ENCODE measurements at places on chromosomes 2 and 18. TPM values are rescaled to one million over a fixed set of nuclear protein-coding genes. Genes with fewer than 3 reads are reported as not detected.

The ZNF892 gene
- 6.9 TPM for total RNA-seq

The CD28 gene
- 0.23 TPM for total RNA-seq

The AQP12A gene
- not detected for total RNA-seq

The TMEM37 gene
- total RNA-seq: 2.8 TPM

The SCN7A gene
- total RNA-seq: 71.5 TPM

DNA sequence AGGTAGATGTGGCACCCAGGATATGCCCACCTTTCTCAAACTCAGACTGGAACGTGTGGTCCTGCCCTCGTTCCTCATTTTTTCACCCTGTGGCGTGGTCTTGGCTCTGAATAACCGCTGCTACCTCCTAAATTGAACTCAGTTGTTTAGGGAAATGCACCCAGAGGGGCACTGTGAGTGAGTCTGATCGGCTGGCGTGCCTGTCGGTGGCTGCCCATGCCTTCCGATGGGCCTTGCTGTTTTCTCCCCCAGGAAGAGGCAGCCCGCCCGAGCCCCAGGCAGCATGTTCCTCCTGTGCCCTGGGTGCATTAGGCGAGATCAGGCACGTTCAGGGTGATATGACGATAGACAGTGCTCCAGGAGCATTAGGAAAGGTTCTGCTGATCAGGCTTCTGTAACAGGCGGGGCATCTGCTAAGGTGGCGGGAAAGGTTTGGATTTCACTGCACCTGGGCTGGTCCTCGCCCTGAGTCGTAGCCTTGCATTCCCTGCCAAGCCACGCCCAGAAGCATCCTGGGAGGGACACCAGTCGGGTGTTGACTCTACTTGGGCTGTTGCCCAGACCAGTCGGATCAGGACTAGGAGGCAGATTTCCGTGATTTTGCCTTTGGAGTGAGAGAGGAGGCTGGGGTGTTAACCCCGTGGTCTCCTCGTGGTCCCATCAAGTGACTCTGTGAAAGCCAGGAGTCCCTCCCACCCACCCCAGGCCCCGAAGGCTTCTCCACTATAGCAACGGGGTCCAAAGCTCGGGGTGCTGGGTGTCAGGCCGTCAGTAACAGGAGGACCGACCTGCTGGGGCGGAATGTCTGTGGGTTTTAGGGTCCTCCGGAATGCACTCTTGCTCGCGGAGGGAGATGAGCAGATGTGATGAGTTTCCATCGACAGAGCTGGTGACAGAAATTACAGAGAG lies 75.1 kb downstream of the SH3BP4 start:
- no peak for DNase-seq
- H3K4me1 ChIP-seq: peaks cover 42% of the 10 kb centered on the region
- no peak overlapping the region for H3K4me3 ChIP-seq
- no peak overlapping the region for H3K27ac ChIP-seq
- H3K36me3 ChIP-seq: no peaks in the 10 kb centered on the region

- H3K4me1 ChIP-seq: no peaks in the 10 kb centered on the region
- H3K36me3 ChIP-seq: peaks cover 48% of the 10 kb centered on the region
- no peaks in the 10 kb centered on the region for H3K27me3 ChIP-seq
- H3K27ac ChIP-seq: no peak overlapping the region
Observed at GRCh38 chr2:127052771-127053691, 53.9 kb downstream of the BIN1 start.

DNA sequence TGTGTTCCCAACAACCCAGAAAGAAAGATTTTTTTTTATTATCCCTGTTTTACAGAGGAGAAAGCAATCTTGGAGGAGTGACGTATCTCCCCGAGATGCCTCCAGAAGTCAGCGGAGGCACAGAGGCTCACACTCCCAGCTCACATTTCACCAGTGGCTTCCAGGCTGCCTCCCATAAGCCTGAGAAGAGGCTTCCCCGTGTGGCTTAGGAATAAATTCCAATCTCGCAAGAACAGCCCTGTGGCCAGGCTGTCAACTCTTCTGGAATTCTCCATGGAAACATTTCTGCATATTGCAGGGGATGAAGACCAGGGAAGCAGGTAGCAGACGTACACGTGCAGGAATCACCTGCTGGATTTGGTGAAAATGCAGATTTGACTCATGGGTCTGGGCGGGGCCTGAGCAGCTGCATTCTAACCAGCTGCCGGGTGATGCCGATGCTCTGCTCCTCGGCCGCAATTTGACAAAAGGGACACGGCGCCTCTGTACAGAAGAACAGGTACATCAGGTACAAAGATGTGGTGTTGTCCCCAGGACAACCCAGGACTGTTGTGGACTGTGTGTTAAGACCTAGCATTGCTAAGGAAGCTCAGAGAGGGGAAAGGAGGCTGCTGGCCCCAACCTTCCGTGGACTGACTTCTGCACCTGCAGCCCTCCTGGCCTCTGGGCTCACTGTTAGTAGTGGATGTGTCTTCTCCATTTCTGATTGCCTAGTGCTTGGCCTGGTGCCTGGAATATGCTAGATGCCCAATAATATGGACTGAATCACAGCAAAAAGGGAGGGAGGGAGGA lies 114.2 kb upstream of the ID2 start:
- H3K27ac ChIP-seq: no peak overlapping the region
- DNase-seq: no peak
- no peaks in the 10 kb centered on the region for H3K4me1 ChIP-seq
- no peaks in the 10 kb centered on the region for H3K27me3 ChIP-seq

DNA sequence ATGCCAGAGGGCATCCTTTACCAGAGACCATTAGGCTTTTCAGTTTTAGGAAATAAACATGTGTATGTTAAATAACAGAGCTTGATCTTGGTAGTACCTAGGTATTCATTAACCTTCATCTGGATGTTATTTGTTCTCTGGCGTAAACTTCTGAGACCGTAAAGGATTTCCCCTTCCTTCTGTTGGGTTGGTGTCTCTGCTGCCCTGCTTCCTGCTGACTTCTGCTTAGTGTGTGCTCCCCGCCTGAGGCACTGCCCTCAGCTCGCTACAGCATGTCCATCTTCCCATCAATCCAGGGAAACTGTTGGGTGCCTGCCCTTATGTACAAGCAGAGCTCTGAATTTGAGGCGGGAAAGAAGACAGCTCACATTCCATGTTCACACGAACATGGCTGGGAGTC lies 177.9 kb downstream of the TPGS2 start:
- no peak overlapping the region for H3K27ac ChIP-seq
- H3K36me3 ChIP-seq: no peaks in the 10 kb centered on the region
- H3K4me3 ChIP-seq: no peak overlapping the region
- H3K4me1 ChIP-seq: no peaks in the 10 kb centered on the region
- peak; percentile 31 for DNase-seq

DNA sequence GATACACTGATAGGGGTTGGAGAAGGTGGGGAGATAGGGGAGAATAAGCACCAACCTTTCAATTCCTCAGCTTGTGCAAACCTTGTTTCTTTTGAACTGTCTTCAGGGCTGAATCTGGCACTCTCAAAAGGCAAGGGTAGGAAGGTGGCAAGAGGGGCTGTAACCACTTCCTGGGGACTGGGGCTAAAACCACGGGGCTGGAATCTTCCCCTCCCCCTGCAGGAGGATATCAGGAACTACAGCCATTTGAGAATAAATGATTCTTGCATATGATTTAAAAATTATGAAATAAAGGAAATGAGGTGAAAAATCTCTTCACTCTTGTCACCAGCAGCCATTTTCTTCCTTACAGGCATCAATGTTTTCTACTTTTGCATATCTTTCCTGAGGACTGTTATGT lies 50.8 kb downstream of the ATOH8 start:
- H3K4me1 ChIP-seq: no peaks in the 10 kb centered on the region
- DNase-seq: no peak
- no peaks in the 10 kb centered on the region for H3K36me3 ChIP-seq
- no peaks in the 10 kb centered on the region for H3K27me3 ChIP-seq
- H3K4me3 ChIP-seq: no peak overlapping the region

DNA sequence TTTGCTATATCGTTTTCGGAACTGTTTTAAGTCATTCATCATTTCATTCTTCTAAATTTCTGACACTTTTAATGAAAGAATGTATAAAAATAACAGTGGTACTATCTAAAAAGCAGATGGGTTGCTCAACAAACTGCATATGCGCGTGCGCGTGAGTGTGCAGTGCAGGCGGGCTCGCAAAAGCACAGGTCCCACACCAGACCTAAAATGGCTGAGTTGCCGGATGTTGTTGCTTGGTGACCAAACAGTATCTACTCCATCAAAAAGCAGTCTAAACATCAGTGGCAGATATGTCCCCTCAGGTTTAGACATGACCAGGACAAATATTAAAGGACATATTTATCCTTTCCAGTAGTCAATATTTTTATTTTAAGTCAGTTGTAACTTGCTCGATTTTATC lies 5.1 kb downstream of the NOL4 start:
- no peak overlapping the region for H3K4me3 ChIP-seq
- no peak overlapping the region for H3K27ac ChIP-seq
- no peaks in the 10 kb centered on the region for H3K36me3 ChIP-seq
- no peak for DNase-seq

DNA sequence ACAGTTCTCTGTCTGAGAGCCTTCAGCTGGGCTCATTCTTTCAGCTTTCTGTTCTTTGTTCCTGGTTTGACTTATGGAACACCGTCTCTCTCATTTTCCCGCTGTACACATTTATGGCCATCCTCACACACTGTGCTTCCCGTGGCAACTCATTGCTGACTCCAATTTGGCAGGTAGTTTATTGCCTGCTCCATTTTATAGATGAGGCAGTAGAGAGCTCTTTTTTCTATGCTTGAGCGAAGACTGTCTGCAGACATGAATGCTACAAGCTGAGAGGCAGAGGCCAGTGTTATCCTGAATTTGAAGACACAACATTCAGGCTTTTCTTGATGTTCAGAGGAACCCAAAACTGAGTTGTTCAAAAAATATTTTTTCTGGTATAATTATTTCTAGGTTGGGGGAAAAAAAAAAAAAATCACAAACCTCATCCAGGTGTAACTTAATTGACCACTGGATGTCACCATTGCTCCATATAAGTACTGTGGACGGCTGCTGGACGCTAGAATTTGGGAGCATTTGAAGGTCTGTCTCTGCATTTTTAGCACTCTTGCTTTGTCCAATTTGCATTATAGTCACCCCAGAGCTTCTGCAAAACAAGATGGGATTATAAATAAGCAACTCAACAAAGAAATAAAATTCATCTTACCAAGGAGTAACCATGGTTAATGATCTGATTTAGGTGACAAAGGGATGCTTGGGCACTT lies 83.5 kb downstream of the HRH4 start:
- H3K27me3 ChIP-seq: no peaks in the 10 kb centered on the region
- no peak overlapping the region for H3K27ac ChIP-seq
- peak; percentile 19 for DNase-seq
- no peaks in the 10 kb centered on the region for H3K4me1 ChIP-seq
- no peak overlapping the region for H3K4me3 ChIP-seq

DNA sequence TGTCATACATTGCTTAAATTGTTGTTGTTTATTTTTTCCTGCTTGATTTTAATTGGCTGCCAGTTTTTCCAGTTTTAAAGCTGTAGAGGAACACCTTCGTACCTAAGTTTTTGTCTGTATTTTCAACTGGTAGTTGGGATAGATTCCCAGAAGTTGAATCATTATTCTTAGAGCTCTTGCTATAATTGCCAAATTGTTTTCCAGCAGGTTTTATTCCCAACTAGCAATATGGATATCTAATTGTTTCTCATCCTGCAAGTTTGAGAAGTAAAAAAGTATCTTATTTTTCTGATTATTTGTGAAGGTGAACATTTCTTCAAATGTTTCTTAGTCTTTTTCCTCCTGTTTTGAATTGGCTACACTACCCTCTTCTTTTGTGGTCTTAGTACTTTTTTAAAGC lies 6.7 kb downstream of the SMARCAL1 start:
- H3K4me1 ChIP-seq: no peaks in the 10 kb centered on the region
- H3K27me3 ChIP-seq: no peaks in the 10 kb centered on the region
- no peak overlapping the region for H3K4me3 ChIP-seq
- peaks cover 73% of the 10 kb centered on the region for H3K36me3 ChIP-seq

DNA sequence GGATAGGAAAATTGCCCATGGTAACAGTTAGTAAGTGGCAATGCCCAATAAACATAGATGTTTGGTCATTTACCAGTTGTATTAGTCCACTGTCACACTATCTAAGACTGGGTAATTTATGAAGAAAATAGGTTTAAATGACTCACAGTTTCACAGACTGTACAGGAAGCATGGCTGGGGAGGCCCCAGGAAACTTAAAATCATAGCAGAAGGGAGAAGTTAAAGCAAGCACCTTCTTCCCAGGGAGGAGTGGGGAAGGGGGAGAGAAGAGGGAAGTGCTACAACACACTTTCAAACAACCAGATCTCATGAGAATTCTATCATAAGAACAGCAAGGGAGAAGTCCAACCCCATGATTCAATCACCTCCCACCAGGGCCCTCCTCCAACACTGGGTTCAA lies 23.4 kb downstream of the NR4A2 start:
- no peaks in the 10 kb centered on the region for H3K27me3 ChIP-seq
- DNase-seq: no peak
- H3K4me3 ChIP-seq: no peak overlapping the region
- no peaks in the 10 kb centered on the region for H3K4me1 ChIP-seq

DNA sequence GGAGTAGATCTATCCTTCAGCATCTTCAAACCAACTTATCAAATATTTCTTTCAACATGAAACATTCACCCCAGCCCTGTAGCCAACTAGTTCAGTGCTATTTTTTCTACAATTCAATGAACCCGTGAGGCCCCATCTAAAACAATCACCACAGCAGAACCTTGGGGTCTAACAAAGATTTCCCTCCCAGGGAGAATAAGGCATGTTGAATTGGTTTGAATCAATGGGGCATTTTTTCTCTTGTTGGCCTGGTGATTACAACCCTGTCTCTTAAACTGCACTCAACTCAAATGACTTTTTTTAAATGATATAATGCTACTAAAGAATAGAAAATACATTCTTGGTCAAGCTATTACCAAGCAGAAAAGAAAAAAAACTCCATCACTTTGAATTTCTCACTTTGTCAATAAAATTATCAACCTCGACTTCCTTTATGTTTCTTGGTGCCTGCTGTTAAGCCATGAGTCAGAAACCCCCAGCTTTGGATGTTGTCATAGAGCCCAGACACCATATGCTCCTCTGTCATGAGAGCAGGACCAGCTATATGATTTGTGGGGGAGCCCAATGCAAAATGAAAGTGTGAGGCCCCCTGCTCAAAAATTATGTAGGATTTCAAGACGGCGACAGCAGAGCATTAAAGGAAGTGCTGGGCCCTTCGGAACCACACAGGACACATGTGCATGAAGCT lies 282.4 kb downstream of the MEIS1 start:
- H3K36me3 ChIP-seq: no peaks in the 10 kb centered on the region
- no peaks in the 10 kb centered on the region for H3K4me1 ChIP-seq
- no peak for DNase-seq
- no peak overlapping the region for H3K27ac ChIP-seq
- no peaks in the 10 kb centered on the region for H3K27me3 ChIP-seq
- H3K4me3 ChIP-seq: no peak overlapping the region

GRCh38 chr2:57906152-57906732 lies 140.4 kb upstream of the VRK2 start:
- H3K4me3 ChIP-seq: no peak overlapping the region
- DNase-seq: no peak
- H3K27me3 ChIP-seq: no peaks in the 10 kb centered on the region

GRCh38 chr18:78431606-78432005 lies 548.0 kb upstream of the SALL3 start:
- H3K36me3 ChIP-seq: no peaks in the 10 kb centered on the region
- H3K4me3 ChIP-seq: no peak overlapping the region
- peak; percentile 84 for DNase-seq
- no peaks in the 10 kb centered on the region for H3K4me1 ChIP-seq
- H3K27ac ChIP-seq: no peak overlapping the region
- H3K27me3 ChIP-seq: no peaks in the 10 kb centered on the region

GRCh38 chr18:41858761-41859555 lies 96.1 kb upstream of the PIK3C3 start:
- H3K4me3 ChIP-seq: no peak overlapping the region
- H3K27ac ChIP-seq: no peak overlapping the region
- H3K27me3 ChIP-seq: no peaks in the 10 kb centered on the region
- DNase-seq: no peak
- H3K36me3 ChIP-seq: no peaks in the 10 kb centered on the region

GRCh38 chr2:224596289-224596688 lies 11.1 kb upstream of the CUL3 start:
- H3K4me1 ChIP-seq: no peaks in the 10 kb centered on the region
- H3K27me3 ChIP-seq: peaks cover 5% of the 10 kb centered on the region
- no peaks in the 10 kb centered on the region for H3K36me3 ChIP-seq
- no peak for DNase-seq

Data from esophagus muscularis mucosa (tissue), 4 donors.